ENCODE measurements at places on chromosomes 12 and 14.
A peak's percentile ranks its signal among the peaks of the same experiment; 100 is the strongest.

- no peak for DNase-seq
Measured at GRCh38 chr12:132287391-132288238, 41.8 kb downstream of the GALNT9 start.

GRCh38 chr12:125151284-125151683, 86.0 kb downstream of the AACS start:
- DNase-seq, result no peak

DNA sequence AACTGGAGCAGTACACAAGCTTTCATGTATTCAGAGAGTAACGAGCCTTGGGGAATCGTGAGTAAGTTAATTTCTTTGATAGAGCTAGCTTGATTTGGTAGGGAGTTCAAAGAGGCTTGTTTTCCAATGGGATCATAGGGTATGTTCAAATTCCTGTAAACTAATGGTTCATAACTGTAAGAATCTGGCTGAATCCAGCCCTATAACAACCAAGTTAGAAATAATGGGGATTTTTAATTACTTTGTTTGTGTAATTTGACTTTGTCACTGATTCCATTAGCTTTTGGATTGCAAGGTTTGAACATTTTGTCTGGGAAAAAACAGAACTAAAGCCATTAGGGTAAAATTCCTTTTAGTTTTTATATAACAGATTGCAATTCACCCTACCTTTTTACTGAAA, 94.0 kb downstream of the WNK1 start:
- DNase-seq, result no peak

DNA sequence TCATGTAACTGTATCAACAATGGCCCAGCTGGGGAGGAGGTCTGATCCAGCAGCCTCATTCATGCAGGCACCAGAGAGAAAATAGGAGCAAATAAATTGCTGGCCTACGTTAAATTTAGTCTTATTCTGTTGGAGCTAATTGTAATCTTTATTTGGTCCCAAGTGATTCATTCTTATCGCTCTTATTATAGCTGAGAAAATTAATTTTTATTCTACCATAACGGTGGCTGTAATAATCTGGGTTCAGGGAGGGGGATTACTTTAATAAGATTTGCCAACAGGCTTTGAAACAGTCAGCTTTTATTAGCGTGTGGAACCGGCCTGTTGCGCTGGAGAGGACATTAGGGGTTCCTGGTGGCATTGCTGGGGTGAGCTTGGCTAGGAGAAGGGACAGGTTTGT, 254.9 kb downstream of the AACS start:
- peak; percentile 54 for DNase-seq

DNA sequence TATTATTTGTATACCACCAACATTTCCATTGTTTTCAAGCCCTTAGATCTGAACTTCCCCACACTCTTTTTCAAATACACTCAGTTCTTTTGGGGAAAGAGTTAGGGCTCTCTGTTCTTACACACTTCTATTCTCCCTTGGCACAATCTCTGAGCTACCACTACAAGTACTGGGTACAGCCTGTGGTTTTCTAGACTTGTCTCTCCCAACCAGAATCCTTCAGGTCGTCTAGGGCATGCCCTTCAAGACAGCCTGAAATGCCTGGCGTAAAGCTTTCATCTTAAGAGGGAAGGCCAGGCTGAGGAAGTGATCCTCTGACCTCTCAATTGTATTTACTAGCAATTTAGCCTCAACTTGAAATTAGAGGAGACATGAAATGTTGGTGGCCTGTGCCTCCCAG, 1442.0 kb downstream of the AACS start:
- no peak for DNase-seq

All from D341Med (cell line).